ACHN (cell line): ENCODE measurements at places on chromosomes 2 and 18.

DNA sequence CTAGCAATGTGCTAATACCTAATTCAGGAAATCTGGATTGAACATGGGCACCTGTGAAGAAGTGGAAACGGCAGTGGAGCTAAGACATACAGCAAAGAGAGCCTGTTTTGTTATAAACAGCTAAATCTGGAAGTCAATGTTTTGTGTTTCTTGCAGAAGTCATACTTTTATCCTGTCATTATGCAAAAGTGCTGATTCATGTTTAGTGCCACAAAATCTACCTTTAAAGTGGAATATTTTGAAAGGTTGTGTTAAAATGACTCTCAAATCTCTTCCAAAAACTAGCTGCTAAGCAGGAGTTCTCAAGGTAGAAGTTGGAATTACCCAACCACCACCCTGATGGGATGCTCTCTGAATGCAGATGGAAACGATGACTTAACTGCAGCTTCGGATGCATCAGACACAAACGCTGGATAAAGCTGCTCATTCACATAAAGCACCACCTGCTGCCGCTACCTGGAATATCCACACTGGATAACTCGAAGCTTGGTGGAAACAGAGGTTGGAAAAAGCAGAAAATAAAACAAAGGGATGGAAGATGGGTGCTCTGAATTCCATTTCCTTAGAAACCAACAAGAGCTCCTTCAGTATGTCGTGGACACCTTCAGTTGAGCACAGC, 132.6 kb upstream of the ZNF236 start:
- DNase-seq: no peak

DNA sequence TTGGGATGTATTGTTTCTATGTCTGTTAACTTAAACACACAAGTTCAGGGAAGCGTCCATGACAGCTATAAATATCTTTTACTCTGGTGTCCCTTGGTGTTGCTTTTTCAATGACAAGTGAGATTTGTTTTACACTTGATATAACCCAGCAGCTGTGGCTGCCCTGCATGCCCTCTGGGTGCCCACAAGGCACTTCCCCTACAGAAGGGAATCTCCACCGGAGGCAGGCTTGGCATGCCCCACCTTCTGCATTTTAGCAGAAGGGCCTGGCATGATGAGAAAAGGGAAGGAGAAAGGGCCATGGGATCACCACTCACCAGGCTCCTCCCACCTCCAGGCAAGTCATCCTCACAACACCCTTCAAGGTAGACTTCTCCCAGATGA, 68.7 kb downstream of the TMEM247 start:
- DNase-seq: no peak

- no peak for DNase-seq
Measured at GRCh38 chr18:69727912-69728572, 219.6 kb downstream of the CD226 start.

- no peak for DNase-seq
Measured at GRCh38 chr18:56795381-56795780, 144.2 kb downstream of the WDR7 start.

DNA sequence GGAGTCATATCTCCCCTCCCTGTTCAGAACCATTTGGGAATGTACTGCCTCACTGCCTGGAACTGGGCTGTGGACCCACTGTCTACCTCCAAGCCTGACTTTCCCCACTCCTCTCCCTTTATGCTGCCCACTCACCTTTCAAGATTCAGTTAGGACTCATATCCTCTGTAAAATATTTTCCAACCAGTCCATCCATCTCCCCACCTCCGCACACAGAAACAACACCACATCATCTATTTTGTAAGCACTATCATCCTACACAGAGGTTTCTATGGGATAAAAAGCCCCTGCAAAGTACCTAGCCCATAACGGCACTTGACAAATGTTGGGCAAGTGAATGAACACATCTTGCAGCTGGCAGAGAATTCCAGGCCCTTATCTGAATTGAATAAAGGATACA, 250.8 kb downstream of the ANAPC1 start:
- no peak for DNase-seq

GRCh38 chr2:100151310-100151709, 8.9 kb upstream of the AFF3 start:
- DNase-seq: no peak
